ENCODE measurements at places on chromosomes 11 and 22. TPM values are rescaled to one million over a fixed set of nuclear protein-coding genes. Genes with fewer than 3 reads are reported as not detected.

The HEPHL1 gene
- total RNA-seq, result not detected

The P2RX6 gene
- total RNA-seq, result 3.5 TPM

The SERHL2 gene
- 3.5 TPM for total RNA-seq

The PDGFD gene
- 10.9 TPM for total RNA-seq

The TSPAN18 gene
- total RNA-seq, result 129 TPM

- DNase-seq, result no peak
These were observed 53.9 kb downstream of the ETS1 start for GRCh38 chr11:128533472-128533871.

DNA sequence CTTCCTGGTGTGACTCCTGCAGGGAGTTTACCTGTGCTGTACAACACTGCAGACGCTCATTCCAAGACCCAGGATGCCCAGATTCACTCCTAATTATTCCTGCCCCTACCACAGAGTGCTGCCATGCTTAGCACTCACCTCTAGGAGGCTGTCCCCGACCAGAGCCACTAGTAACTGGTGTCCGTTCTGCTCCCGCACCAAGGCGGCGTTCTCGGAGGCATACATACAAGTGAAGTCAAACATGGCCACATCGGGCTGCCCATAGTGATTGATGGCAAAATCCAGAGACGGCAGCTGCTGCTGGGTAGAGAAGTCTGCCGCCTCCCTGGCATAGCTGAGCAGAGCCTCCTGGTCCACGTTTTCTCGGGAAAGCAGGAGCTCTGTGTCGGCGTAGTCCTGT lies 122.3 kb upstream of the BID start:
- DNase-seq, result peak; percentile 44

GRCh38 chr11:122398167-122398566 lies 257.4 kb upstream of the UBASH3B start:
- no peak for DNase-seq

GRCh38 chr11:29200791-29201562 lies 815.9 kb downstream of the KCNA4 start:
- DNase-seq, result no peak

GRCh38 chr11:126808836-126809235 lies 191.7 kb downstream of the KIRREL3 start:
- DNase-seq, result no peak

DNA sequence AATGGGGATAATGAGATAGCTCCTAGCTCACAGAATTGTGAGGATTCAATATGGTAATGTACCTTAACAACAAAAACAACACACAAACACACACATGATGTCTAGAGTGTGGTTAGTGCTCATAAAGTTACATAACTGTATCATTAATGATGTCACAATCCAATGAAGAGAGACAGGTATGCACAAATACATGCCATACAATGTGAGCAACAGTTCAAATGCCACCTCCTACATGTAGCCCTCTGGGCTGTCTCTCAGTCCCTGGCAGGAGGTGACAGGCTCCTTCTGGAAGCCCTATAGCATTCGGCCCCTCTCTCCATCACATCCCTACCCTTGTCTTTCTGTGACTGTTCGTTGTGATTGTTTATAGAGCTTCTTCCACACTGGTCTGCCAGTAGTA lies 8.3 kb upstream of the MICALL1 start:
- DNase-seq, result no peak

DNA sequence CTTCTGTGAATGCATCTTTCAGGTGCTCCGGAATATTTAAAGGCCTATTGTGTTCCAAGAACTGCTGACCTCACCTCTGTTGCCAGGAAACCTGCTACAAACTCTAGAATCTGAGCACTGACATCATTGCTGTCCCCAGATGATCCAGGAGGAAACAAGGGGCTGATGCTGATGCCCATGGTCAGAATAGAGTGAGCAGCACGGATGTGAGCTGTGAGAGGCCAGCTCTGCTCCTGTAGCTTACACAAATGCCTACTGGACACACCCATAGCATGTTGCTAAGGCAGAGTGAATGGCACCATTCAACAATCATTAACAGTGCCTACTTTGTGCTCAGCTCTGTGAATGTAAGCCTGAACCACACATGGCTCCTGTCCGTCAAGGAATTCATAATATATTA lies 276.7 kb upstream of the API5 start:
- DNase-seq, result no peak

DNA sequence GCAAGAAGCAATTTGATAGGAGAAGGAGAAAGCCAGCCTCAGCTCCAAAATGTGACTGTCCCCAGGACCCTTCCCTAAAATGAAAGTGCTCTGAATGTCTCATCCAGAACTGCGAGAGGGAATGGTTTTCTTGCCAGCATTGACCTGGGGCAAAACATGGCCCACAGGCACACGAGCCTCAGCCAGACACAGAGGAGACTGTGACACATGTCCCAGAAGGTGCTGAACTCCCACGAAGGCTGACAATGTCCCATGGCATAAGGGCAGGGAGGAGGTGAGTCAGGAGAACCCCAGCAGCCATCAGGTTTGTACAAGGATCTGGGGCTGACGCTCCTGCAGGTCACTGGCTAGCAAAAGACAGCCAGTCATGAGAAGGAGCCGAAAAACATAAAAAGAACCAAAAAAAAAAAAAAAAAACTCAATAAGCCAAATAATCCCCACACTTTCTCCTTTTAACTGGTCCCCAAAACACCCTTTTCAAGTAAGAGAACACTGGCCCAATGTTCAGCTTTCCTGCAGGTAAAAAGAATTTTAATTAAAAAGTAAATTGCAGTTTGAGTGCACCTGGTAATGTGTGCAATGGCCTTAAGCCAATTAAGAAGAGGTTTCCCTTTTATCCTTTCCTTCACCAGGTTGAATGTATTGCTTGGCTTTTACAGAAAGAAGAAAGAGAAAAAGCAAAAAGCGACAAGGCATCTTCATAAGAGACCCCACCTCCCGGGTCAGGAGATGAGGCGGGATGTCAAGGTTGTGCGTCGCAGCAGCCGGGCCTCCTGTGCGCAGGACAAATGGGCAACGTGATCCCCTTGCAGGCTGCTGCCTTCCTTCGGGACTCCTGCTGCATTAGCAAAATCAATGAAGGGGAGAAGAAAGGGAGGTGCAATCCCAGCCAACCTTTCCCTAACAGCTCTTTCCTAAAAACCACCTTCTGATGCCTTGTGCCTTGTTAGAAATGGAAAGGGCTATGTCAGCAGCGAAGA lies 43.6 kb downstream of the GALNT18 start:
- no peak for DNase-seq

- no peak for DNase-seq
These were observed 39.5 kb downstream of the PHF21B start for GRCh38 chr22:44970291-44970690.

DNA sequence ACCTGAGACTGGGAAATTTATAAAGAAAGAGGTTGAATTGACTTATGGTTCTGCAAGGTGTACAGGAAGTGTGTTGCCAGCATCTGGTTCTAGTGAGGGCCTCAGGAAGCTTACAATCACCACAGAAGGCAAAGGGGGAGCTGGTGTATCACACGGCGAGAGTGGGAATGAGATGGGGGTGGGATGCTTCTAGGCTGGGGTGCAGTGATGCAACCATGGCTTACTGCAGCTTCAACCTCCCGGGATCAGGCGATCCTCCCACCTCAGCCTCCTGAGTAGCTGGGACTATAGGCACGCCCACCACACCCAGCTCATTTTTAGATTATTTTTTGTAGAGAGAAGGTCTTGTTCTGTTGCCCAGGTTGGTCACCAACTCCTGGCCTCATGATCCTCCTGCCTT lies 61.0 kb downstream of the C22orf31 start:
- no peak for DNase-seq

DNA sequence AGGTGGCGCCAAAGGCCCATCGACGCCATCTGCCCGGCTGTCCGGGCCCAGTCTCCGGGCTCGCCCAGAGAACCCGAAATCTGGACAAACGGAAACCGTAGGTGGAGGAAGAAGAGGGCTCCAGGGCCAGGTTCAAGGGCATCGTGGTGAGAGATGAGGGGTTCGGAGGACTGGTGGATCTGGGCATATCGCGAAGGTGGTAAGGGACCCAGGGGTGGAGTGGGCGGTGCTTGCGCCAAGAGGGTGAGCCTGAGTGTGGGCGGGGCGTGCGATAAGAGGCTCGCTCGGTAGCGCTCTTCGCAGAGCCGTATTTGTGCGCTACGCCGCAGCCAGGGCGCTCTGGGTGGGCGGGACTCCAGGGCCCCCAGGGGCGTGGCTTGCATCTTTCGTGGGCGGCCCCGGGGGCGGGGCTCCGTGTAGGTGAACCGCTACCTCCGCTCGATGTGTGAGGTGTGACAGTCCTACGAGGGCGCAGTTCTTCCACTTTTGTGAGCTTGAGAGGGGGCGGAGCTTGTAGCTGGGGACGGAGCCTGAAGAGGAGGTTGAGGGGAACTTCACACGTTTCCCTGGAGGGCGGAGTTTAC lies 4.8 kb downstream of the CD248 start:
- peak; percentile 93 for DNase-seq

DNA sequence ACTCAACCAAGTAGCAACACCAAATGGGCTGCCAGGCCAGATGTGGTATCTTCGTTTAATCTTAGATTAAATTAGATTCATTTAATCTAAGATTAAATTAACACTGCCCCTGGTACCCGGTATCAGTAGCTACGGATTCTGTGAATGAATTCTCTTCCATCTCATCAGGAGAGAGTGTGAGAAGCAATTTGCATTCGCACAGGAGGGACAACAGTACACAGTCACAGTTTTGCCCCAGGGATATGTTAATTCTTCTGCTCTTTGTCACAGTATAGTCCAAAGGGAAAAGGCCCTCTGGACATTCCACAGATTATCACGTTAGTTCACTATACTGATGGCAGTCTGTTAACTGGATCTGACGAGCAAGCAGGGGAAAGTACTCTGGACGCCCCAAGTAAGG lies 22.9 kb downstream of the ASCL2 start:
- no peak for DNase-seq

DNA sequence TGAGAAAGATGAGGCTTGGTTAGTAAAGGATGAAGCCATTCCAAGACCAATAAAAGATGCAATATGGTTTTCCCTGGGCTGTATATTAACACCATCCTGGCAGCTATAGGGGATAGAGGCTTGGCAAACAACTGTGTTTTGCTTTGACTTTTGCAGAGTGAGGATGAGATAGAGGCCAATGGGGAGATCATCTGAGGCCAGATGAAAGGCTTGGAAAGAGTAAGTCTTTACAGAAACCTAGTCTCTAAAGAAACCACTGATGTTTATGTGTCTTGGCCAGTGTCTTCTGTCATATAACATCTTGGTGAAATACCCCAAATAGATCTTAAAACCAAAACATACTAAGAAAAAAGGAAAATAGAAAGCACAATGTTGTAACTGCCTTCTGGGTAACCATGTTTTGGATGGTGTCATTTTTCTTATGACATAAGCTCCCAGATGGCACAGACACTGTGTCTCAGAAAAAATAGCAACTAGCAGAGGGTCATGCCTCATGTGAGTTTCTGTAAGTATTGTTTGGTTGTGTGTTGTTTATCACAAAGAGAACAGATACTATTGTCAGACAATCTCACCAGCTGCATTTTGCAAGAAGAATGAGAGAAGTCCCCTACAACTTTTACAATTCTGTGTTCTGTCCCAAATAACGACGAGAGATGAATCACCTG lies 305.4 kb downstream of the ST3GAL4 start:
- no peak for DNase-seq

DNA sequence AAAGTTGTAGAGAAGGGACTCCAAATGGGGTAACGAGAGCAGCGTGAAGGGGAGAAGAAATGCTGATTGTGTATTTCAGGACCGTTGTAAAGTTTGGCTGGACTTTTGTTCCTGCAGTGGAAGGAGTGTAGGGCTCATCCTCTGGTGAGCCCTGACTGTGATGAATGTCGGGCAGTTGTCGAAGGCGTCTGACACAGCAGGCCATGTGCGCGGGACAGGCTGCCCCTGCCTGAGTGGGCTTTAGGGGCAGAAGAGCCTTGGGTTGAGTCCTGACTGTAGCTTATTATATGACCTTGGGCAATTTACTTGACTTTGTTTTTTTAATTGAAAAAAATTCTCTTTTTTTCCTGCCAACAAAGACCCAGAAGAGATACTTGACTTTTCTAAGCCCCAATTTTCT lies 3.1 kb downstream of the TRMU start:
- DNase-seq, result peak; percentile 1

GRCh38 chr11:12900496-12900895 lies 108.6 kb upstream of the RASSF10 start:
- DNase-seq, result no peak

GRCh38 chr11:94017446-94017845 lies 3.7 kb upstream of the HEPHL1 start:
- DNase-seq, result no peak

GRCh38 chr11:60367009-60367408 lies 11.3 kb upstream of the MS4A7 start:
- no peak for DNase-seq

GRCh38 chr11:82865841-82866240 lies 34.4 kb downstream of the PRCP start:
- DNase-seq, result no peak

DNA sequence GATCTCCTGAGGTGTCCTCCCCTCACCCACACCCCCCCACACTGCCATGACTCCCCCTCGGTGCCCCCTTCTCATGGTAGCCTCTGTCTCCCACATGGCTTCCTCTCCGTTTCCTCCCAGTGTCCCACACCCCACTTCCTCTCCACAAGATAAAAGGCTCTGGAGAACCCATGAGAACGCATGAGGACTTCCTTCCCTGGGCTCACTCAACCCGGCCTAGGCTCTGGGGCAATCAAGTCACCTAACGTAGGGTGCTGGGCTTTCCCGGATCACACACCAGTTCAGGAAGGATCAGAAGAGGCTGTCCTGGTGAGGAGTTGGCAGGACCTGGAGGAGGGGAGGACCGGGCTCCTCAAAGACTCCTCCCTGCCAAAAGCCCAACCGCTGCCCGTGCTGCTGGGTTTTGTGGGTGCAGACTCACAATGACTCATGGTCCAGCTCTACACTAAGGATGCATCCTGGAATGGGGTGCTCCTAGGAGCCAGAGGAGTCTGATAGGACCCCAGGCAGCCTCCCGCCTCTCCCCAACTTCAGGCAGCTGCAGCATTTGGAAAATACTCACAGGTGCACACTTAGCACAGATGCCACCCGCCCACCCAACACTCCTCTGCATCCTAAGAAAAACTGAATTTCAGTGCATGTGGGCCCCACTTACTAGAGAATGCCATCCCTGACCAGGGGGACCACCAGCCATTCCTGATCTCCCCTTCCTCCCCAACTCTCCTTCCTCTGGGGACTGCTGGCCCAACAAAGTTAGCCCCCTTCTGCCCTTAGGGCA lies 21.0 kb downstream of the SLC22A12 start:
- DNase-seq, result no peak

DNA sequence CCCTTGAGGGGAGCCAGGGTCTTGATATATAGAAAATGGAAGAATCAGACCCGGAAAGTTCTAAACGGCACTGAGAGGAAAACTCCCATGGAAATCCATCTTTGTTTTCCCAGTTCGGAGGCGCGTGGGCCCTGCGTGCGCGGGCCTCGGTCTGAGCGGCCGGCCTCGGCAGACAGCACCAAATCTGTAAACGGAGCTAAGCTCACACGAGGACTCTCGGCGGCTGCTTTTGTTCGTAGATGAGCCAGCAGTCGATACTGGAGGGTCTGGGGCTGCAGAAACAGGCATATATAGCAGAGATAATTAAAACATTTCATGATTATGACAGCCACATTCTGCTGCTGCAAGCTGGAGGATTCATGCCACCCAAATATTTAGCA lies 68.5 kb upstream of the PPARA start:
- DNase-seq, result peak; percentile 22

GRCh38 chr11:26193694-26194365 lies 138.1 kb upstream of the ANO3 start:
- no peak for DNase-seq

All from left ventricle myocardium inferior (tissue), 1 donor.